Amniotic stem cell (primary cell): ENCODE measurements at places on chromosomes 11 and 22.

- no peak for DNase-seq
These were observed 1.7 kb downstream of the EP300 start for GRCh38 chr22:41094041-41094593.

- DNase-seq: no peak
These were observed 70.8 kb downstream of the PANX1 start for GRCh38 chr11:94199136-94200130.

GRCh38 chr11:64619811-64620380, 28.9 kb downstream of the SLC22A12 start:
- no peak for DNase-seq

DNA sequence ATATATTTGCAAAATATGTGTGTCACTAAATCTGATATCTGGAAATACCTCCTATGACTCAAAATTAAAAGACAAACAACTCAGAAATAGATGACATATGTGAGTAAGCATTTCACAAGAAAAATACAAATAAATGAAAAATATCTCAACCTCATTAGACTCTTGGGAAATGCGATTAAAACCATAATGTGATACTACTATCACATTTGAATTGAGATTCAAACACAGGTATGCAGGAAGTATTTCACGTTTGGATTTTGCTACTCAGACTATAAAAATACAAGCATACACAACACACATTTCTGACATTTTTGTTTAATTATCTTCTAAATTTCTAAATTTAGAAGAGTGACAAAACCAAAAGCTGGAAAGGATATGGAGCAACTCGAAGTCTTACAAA, 811.9 kb upstream of the LRRC4C start:
- DNase-seq: no peak

GRCh38 chr11:102367364-102367763, 20.4 kb downstream of the BIRC2 start:
- DNase-seq: no peak

GRCh38 chr22:28750471-28750881, 8.6 kb downstream of the HSCB start:
- peak; percentile 60 for DNase-seq

DNA sequence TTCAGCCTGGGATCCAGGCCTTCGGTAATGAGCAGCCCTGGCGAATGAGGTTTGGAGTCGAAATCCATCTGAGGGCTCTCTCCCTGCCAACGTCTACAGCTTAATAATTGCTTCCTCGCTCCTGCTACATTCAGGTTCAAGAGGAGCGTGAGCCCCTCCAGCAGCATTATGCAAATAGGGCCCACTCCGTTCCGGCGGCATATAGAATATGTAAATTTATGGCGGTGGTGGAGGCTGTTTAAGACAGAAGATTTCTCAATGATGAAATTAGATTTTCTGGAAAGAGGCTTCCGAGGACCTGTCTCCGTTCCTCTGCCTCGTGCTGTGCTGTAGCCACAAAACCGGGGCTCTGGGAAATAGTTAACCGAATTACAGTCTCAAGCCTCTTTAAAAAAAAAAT, 402.8 kb downstream of the MIAT start:
- DNase-seq: no peak

- no peak for DNase-seq
These were observed 558.5 kb downstream of the MN1 start for GRCh38 chr22:27242917-27243589.
